ENCODE measurements at places on chromosomes 4 and X.

GRCh38 chrX:151676196-151676595, 19.1 kb upstream of the PRRG3 start:
- no peak for DNase-seq

GRCh38 chr4:90171491-90171890, 44.3 kb downstream of the CCSER1 start:
- no peak for DNase-seq

GRCh38 chrX:153578200-153578835, 20.6 kb downstream of the CCNQ start:
- DNase-seq, result no peak

DNA sequence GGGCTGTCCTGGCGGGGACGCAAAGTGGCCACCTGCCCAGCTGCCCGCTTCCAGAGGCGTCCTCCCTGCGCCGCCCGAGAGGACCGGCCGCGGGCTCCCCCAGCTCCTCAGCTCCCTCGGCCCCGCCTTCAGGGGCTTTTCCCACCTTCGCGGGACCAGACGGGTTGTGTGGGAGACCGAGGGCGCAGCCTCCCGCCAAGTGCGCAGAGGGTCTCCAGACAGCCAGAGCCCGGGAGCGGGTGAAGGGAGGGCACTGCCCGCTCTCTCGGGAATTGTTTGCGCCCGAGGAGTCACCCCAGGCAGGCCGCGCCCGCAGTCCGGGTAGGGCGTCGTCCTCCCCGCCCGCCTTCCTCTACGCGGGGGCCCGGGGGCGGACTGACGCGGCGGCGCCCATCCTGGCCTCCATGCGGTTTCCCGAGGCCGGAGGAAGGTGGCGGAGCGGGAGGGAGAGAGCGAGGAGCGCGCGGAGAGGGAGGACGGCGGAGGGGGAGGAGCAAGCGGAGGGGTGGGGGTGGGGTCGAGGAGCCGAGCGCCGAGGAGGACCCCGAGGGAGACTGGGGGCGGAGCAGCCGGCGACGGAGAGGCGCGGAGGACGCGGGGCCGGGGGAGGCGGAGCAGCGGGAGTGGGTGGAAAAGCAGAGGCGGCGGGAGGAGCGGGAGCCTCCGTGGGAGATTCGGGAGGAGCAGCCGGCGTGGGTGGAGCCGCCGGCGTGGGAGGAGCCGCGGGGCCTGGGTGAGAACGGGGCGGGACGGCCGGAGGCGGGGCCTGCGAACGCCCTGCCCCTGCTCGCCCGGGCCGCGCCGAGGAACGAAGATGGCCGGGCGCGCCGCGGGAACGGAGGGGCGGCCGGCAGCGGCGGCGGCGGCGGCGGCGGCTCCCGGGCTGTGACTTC, 47.5 kb downstream of the CLDN34 start:
- peak; percentile 81 for DNase-seq
